Right kidney (tissue), 9 donors: ENCODE measurements at places on chromosomes 4 and X.

DNA sequence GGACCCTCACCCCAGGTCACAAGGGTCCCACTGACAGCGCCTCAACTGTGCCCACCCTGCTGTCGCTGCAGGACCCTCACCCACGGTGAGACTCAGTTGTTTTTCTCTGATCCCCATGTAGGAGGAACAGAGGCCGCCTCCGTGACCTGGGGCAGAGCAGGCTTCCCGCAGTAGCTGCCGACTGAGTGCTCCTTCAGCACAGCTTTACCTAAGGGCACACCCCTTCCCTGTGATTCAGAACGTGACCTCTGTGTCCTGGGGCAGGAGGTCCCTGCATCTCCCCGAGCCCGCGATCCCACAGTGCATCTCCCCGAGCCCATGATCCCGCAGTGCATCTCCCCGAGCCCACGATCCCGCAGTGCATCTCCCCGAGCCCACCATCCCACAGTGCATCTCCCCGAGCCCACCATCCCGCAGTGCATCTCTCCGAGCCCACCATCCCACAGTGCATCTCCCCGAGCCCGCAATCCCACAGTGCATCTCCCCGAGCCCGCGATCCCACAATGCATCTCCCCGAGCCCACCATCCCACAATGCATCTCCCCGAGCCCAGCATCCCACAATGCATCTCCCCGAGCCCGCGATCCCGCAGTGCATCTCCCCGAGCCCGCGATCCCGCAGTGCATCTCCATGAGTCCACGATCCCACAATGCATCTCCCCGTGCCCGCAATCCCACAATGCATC, 23.6 kb downstream of the PPP2R3B start:
- no peak for DNase-seq

DNA sequence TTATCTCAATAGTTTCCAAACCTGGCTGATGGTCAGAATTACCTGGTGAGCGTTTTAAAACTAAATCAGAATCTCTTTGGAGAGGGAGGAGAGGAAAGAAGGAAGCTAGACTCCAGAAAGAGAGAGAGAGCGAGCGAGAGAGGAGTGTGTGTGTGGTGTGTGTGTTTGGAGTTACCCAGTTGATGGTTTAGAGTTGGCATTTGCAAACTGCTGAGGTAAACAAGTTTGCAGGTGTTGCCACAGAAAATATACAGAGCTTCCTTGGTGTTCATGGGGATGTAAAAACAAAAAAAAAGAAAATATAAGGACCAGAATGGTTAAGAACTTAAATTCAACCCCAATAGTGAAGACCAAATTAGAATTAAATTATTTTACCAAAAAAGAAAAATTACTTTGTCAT, 26.4 kb upstream of the LAP3 start:
- DNase-seq, result no peak

DNA sequence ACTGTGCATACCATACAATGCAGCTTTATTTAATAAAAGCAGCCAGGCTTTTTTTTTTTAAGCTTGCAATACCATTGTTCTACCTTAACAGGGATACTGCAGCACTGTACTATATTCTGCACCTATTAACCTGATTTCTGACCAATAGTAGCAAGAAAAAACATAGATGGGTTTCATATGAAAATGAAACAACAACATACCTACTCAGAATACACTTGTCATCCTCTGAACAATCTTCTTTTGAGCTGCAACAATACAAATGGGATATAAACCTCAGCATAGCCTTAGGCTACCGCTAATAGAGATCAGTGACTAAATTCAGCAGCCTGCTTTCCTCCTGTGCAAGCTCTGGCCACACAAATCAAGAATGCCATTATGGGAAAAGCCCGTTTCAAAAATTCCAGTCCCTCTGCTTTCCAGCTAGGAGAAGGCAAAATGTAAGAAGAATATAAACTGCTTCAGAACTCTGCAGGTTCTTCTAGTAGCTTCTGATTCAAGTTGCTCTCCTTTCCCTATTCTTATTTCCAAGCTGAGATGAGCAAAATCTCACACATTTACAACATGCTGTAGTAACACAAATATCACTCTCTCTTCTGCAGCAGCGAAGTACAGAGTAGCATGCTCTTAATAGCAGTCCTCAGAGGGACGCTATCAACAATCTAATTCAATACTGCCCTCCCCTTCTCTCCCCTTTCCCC, 143.4 kb downstream of the KLHL13 start:
- DNase-seq, result no peak

DNA sequence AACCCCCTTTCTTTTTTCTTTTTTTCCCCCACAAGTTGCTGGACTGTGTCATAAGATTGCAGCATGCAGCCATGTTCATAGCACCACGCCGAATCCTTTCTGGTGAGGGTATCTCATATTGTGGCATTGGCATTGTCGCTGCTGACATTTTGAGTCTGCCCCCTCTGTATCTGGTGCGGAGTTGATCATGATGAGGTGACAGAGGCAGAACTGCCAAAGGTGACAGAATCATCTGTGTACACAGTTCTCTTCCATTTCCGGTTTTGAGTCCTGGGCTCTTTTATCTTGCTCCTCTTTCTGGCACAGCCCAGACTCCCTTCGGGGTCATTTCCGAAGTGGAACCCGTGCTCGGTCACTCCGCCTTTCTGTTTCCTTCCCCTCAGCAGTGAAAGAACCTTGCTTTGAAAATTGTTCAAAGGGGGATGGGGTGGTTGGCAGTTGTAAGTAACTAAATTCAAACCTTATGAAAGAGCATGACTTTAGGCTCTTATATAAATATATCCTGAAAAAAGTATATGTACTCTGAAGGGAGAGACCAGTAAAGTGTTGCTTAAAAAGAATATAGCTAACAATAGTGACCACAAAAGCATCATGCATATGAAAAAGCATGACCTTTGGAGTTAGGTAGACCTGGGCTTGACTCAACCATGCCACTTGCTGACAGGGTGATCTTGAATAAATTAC, 55.0 kb upstream of the BMP2K start:
- DNase-seq, result no peak

- peak; percentile 3 for DNase-seq
These were observed 16.5 kb downstream of the MCF2 start for GRCh38 chrX:139691493-139691842.
